ENCODE measurements at places on chromosomes 2 and 18.

GRCh38 chr2:119263656-119264055 is 40.0 kb downstream of the STEAP3 start:
- no peak for DNase-seq

- DNase-seq, result no peak
Measured at GRCh38 chr2:167057446-167057845, 169.2 kb downstream of the XIRP2 start.

- no peak for DNase-seq
Measured at GRCh38 chr2:107697385-107697784, 129.3 kb upstream of the RGPD4 start.

- DNase-seq, result no peak
Measured at GRCh38 chr2:205679410-205680009, 2.8 kb upstream of the NRP2 start.

- no peak for DNase-seq
Measured at GRCh38 chr2:113376913-113377445, 60.5 kb upstream of the ZNG1B start.

DNA sequence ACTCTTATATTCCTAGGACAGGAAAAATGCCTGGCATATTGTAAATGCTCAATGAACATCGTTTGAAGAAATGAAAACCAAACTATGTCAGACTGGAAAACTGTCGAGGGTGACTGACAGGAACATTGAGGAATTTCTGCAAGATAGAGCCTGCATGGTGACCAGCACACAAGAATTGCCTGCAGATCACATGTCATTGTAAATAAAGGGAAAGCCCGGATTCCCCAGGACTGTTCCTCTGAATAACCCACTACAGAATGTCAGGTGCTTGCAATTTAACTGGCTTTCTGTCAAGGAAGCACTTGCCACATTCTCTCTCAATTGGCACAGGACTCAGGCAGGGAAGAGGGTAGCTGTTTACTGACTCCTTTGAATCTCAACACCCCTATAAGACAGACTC is 129.0 kb upstream of the REG3G start:
- no peak for DNase-seq

- DNase-seq, result no peak
Measured at GRCh38 chr18:13527730-13528129, 198.6 kb downstream of the FAM210A start.

DNA sequence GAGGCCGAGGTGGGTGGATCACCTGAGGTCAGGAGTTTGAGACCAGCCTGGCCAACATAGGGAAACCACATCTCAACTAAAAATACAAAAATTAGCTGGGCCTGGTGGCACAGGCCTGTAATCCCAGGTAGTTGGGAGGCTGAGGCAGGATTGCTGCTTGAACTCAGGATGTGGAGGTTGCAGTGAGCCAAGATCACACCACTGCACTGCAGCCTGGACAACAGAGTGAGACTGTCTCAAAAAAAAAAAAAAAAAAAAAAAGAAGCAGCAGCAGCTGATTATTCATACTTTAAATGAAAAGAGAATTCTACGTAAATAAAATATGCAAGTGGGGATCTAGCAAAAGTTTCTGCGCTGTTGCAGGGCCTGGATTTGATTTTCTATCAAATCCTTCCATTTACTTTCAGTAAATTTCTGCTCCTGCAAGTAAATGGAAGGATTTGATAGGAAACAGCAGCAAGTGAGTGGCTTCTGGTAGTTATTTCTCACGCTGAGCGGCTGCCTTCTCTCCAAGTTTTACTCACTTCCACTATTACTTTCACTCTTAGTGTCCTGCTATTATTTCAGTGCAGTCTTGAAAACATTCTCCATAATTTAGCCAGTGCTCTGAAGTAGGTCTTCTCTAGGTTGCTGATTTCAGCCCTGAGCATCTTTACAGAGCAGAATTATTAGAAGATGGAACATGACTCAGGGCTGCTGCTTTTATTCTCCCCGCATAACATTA is 68.4 kb downstream of the SLC16A14 start:
- DNase-seq, result no peak

- no peak for DNase-seq
Measured at GRCh38 chr2:178523596-178524134, 43.4 kb downstream of the PLEKHA3 start.

DNA sequence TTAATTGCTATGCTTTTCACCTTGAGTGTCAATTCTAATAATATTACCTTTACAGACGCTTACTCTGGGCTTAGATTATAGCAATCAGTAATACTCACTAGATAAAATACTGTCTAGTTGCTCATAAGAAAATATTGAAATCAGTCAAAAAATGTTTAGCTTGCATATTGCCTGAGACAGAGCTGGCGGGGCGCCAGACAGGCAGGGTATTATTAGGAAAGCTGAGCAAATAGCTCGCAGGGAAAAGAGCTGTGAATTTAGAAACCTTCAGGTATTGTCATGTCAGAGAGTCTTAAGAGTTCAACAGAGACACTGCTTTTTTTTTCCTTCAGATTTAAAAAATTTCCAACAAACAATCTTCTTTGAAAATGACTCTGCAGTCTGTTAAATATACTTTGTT is 118.4 kb downstream of the MEIS1 start:
- no peak for DNase-seq

DNA sequence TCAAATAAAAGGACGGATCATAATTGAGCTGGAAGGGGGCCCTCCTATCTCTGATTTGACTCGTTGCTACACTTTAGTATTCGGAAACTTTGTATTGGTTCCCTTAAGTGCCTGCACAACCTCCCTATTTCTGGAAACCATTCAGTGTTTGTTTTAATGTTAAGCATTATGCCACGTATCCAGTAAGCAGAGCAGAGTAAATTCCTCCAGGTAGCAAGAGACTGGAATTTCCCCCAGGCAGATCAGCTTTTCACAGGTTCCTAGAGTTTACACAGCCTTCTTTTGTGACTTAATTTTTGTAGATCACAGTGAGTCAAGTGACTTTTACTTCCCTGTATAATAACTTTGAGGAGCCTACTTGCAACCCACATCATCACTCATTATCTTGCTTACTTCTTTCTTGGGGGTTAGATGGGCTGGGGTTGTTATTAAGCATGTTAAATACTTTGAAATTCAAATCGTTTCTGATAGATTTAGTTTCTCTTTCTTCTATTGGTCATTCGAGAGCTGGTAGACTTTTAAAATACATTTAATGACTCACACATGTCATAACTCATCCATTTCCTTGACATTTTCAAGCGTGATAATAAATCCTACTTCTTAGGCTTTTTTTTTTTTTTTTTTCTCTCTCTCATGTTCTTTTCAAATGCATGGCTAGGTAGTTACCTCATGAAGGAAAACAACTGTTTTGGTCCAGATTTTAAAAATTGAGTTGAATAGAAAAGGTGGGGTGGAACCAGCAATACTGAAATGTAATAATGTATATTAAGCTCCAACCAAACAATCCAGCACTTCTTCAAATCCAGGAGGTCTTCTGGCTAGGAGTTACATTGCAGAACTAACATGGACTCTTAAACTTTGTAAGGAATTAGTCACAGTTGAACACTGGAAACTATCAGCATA is 219.3 kb downstream of the NEDD4L start:
- no peak for DNase-seq

- no peak for DNase-seq
Measured at GRCh38 chr18:50753311-50753710, 66.5 kb downstream of the MRO start.

DNA sequence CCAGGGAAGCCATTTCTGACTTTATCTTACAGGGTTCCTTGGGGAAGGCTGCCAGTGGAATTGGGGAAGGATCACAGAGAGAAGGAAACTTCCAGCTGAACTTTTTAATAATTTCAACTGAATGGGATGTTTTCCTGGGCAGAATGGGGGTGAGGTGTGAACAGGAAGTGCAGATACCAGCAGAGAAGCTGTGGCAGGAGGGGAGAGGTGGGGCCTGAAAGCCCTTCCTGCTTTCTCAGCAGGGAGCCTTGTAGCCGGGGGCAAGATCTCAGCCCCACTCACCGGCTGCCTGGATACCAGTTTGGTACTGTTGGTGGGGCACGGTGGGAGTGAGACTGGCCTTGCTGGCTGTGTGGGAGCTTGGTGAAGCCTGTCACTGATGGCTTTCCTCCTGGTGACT is 170.5 kb downstream of the ZBTB7C start:
- no peak for DNase-seq

DNA sequence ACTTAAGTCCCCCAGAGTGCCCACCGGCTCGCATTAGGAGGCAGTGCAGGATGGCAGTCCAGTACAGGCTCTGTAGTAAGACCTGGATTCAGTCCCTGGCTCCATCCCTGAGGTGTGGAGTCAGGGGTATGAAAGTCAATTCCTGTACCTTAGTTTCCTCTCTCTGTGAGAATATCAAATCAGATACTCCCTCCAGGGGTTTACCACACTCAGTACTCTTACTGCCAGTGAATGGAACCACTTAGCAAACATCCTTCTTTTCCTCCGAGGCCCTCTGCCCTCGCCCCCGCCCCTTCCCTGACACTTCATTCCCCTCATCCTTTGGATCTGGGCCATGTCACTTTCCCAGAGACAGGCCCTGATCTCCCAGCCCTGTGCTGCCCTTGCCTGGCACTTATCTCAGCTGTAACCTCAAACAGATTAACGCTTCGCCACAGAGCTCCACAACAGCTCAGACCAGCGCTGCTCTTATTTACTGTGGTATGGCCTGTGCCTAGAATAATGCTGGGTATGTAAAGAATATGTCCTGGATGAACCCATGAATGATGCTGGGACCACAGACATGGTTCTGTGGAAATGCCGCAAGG is 159.0 kb upstream of the TMEM200C start:
- DNase-seq, result no peak

GRCh38 chr2:196983934-196984333 is 57.4 kb upstream of the PGAP1 start:
- DNase-seq, result no peak

- DNase-seq, result no peak
Measured at GRCh38 chr2:224944707-224945547, 97.3 kb downstream of the DOCK10 start.

- DNase-seq, result no peak
Measured at GRCh38 chr2:20868377-20868776, 45.5 kb upstream of the LDAH start.

GRCh38 chr2:7812231-7812995 is 869.4 kb upstream of the ID2 start:
- no peak for DNase-seq

DNA sequence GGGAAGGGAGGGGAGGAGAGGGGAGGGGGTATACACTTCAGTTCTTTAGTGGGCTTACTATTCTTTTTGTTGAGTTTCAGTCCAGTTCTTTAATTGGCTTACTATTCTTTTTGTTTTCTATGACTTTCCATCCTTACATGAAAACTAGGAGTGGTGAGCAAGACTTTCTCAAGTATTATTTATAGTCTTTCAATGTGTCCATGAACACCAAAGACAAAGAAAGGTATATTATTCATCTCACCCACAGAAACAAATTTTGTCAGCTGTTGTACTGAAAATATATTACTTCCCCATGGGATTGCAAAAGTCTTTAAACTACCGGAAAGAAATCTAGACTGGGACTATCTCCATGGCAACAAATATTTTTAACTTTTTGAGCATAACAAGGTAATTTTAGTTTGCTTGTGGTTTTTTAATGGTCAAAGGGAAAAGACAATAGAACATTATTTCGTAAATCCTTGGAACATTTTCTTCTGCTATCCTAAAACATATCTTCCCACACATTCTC is 17.6 kb downstream of the ADAM17 start:
- DNase-seq, result no peak

DNA sequence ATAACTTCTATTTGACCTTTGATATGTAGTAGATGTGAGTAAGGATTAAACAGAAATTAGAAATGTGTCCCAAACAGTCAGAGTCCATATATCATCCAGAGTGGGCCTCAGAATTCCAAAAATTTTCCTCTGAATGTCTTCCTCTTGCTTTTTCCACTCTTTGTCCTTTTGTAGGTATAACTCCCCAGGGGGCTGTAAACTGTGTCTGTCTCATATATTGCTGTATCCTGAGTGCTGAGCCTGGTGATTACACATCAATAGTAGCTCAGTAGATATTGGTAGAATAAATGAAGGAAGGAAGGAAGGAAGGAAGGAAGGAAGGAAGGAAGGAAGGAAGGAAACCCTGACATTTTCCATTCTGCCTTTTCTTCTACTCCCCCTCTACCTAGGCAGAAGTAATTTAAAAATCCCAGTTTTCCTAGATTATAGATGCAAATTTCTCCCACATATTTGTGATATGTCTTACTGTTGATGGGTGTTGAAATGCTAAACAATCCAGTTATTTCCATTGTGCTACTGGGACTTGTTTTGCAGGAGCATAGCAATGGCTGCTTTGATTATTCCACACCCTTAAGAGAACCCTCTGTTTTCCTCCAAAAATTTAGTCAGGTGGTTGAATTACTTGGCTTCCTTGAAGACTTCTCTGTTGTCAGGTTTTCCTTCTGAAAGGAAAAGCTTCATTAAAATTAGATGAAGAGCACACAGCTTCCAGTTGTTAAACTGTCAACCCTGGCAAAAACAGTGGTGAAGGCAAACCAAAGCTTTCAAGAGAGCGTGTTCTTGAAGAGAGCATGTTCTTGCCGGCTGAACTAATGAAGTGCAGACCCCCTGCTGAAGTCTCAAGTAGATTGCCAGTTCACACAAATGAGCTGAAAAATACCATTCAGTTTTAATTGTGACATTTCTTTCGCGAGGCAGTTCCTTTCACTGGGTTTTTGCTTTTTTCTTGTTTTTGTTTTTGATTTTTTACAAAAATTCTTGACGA is 147.8 kb downstream of the KCNE4 start:
- DNase-seq, result no peak

DNA sequence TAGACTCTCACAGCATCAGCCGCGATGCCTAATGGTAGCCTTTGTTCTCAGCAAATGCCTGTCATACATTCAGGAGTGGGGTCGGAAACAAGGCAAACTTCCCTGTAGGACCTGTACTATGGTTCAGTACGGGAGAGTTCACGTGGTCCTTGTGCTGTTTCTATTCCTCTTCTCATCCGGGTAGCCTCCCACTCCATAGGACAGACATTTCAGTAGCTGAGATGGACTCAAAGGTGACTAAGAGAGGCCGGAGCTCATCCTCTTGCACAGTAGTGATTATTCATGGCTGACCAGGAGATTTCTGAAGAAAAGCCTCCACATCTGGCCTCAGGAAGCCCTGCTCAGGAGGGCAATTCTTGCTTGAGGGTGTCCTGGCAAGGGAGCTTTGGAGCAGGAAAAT is 117.8 kb upstream of the SPRED2 start:
- DNase-seq, result no peak

GRCh38 chr2:86017901-86018896 is 87.5 kb downstream of the POLR1A start:
- DNase-seq, result peak; percentile 60

DNA sequence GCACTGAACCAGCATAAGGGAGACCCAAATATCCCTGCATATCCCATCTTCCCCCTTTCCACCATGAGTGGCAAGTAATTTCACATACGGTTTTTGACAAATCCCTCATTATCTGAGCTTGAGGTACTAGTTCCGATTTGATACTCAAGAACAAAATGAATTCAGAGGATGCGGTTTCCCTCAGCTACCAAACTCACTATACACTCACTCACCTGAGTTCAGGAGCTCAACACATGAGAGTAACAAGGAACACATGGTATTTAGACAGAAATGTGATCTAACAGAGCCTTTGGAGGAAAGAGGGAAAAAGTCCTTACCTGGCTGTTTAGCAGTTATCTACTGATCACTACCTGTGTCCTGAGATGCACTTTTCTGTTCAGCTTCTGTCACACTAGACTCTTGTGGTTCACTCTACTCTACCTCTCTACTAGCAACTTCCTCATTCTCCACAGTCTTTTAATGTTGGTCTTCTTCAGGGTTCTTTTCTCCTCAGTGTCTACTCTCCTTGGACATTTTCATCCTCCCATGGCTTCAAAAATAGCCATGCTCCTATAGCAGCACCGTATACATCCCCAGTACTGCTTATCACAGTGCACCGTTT is 25.1 kb downstream of the ASXL2 start:
- no peak for DNase-seq

GRCh38 chr2:221134718-221135117 is 437.4 kb downstream of the EPHA4 start:
- no peak for DNase-seq
